Astrocyte of the spinal cord (primary cell): ENCODE measurements at places on chromosomes 4 and X.

- no peak for DNase-seq
These were observed 31.0 kb downstream of the FNIP2 start for GRCh38 chr4:158799856-158800255.

- DNase-seq = no peak
These were observed 78.3 kb downstream of the SLC4A4 start for GRCh38 chr4:71417150-71417549.

DNA sequence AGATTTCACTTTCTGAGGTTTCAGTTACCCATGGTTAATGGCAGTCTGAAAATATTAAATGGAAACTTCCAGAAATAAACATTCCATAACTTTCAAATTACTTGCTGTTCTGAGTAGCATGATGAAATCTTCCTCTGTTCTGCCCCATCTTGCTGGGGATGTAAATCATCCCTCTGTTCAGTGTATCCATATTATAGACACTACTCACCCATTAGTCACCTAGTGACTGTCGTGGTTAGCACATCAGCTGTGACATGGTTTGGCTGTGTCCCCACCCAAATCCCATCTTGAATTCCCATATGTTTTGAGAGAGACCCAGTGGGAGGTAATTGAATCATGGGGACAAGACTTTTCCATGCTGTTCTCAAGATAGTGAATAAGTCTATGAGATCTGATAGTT is 125.5 kb upstream of the GIMD1 start:
- peak; percentile 8 for DNase-seq

- DNase-seq = peak; percentile 82
These were observed 15.0 kb downstream of the SHISA3 start for GRCh38 chr4:42412251-42412650.

DNA sequence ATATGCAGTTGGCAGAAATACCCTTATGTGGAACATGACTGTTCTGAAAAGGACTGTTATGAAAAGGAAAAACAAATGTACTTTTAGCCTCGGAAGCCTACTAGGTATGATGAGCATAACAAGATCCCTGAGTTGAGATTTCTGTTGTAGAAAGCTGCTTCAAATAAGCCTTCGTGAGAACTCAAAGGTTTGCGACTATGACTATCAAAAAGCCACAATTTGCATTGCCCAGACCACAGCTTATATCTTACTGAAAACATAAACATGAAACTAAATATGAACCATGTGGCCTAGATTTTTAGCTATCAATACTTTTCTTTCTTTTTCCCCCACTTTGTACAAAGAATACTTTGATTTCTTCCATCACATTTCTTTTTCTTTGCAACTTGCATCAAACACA is 398.2 kb upstream of the LCORL start:
- DNase-seq = no peak

DNA sequence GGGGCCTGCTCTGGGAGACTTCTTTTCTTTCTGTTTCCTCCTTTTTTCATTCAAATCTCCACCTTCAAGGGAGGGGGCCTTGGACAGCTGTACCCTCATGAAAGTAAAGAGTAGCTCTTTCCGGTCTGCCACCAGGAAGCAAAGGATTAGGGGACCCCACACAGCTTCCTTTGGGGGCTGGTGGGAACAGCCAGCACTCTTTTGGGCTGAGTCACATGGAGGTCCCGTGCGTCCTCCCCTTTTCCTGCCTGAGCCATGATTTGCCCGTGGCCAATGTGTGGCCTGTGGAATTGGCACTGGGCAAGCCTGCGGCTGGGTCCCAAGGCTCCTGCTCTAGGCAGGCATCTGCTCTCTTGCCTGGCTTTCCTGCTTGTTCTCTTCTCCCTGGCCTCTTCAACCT is 65.5 kb downstream of the FHDC1 start:
- DNase-seq = no peak

DNA sequence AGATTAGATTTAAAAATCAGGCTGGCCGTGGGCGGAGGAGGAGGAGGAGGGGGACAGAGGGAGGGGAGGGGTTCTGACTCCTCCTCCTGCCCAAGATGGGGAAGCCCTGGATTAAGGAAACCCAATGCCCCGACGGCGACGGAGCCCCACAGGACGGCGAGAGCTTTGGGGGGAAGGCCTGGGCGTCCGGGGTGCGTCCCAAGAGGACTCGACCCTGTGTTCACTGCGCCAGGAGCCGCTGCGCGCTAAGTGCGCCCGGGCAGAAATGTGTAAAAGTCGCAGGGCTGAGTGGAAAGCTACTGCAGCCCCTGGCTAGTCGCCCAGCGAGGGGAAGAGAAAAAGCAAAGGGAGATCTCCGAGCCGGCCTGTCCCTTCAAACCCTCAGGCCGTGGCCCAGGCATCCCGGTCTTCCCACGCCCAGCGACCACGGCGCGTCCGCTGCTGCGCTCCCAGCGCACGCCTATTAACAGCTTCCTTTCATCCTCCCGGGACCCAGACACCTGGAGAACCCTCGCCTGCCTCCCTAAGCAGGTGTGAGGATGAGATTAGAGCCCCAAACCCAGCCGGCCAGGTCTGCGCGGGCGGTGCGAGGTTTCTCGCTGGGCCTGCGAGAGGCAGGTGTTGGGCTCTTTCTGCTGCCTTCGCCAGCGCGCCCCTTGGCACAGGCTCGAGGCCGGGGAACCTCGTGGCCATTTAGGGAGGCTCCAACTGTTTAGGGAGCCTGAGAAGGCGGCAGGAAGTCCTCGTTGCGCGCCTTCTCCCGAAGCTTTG is 1.4 kb upstream of the RPS6KA3 start:
- peak; percentile 25 for DNase-seq

- peak; percentile 4 for DNase-seq
These were observed 213.6 kb upstream of the NRK start for GRCh38 chrX:105608745-105609144.

DNA sequence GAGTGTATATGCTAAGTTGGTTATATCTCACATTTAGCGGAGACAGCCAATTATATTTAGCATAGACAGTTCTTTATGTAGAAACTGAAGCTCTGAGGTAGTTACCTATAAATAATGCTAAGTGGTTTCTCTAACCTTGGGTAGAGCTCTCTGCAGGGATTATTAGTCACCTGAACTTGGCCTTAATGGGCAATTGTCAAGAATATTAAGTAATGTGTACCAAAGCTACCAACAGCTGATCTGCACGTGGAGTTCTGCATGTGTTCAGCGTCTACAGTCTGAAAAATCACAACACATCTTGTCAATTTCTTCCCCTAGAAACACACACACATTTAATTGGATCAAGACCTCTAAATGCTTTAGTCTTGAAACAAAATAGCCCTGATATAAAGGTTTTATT is 740.6 kb upstream of the FAM241A start:
- DNase-seq = no peak

- no peak for DNase-seq
These were observed 8.4 kb downstream of the DCUN1D4 start for GRCh38 chr4:51851090-51851936.

DNA sequence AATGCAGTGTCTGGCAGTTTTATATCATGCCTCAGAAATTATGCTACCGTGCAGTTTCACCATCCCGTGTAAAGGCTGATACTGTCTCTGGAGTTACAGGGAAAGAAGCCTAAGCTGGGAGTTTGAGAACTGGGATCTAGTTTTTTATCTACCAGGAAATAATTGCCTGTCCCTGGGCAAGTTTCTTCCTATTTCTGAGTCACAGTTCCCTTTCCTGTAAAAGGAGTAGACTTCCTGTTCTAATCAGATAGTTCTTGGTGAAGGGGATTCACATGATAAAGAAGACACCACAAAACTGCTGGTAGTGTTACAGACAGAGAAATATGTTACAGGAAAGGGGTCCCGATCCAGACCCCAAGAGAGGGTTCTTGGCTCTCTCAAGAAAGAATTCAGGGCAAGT is 17.1 kb downstream of the HERC3 start:
- no peak for DNase-seq

DNA sequence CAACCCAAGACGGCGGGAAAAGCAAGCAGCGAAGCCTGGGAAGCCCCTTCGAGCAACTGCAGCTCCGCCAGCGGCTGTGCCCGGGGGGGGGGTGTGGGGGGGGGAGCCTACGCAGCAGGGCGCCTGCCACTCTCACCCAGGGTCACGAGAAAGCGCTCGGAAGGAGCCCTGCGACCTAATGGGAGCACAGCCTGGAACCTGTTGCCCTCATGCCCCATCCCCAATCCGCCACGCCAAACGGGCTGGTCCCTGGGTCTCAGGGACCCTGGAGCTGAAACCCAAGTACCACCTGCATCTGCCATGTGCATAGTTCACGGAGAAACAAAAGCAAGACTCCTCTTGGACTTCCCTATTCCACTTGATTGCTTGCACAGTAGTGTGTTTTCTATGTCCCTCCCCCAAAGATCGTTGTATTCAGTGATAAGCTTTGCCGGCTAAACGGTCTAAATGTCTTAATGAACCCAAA is 359 bp upstream of the GAB3 start:
- DNase-seq = no peak

DNA sequence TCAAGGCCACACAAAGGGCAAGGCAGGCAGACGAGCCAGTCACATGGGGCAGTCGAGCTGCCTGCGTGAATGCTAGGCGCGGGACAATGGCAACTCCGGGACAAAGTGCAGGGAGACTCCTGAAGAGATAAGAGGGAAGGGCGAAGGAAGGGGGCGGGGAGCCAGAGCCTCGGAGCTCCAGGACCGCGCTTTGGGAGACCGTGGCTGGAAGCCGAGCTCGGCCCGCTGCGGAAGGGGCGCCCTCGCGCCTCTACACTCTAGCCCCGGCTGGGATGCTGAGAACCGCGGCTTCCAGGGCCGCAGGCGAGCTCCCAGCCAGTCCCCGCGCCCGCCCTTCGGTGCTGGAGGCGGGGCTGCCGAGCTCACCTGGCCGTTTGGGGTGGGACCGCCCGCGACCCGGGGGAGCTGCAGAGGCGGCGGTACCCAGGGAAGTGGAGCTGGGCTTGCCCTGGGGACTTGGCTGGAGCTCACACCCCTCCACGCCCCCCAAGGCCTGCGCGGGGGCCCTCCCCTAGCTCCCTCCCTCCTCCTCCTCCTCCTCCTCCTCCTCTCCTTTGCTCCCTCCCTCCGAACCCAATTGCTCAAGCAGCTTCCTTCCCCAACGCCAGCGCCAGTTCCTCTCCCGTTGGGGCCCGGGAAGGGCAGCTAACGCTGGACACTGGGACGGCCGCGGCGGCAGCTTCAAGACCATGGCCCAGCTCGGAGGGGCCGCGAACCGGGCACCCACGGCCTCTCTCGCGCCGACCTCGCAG is at the start of gene SOWAHD:
TSS of gene SOWAHD (plus strand) at position 610 of the 752 bp plus-strand sequence. CDS start at position 690, 80 bp downstream.
- no peak for DNase-seq

GRCh38 chrX:46588263-46588662 is 14.7 kb downstream of the CHST7 start:
- peak; percentile 82 for DNase-seq

DNA sequence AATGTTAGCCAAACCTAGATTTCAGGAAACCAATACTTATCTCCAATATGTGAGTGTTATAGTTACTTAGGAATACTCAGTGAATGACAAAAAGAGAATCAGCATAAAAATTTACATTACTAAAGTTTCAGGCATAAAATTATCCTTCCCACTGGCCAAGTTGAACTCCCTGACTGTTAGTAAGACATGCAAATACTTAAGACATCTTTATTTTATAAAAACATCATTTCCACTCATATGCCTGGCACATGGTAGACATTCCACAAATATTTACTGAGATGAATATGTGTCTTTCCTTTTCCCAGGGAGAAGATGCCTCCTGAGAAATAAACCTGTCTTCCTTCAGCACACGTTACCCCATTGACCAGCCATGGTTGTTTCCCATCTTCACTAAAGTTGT is 7.3 kb downstream of the VEGFD start:
- no peak for DNase-seq

GRCh38 chrX:68059469-68059868 is 373.8 kb downstream of the OPHN1 start:
- no peak for DNase-seq

- peak; percentile 90 for DNase-seq
These were observed 41.2 kb downstream of the RELL1 start for GRCh38 chr4:37644962-37645361.

- no peak for DNase-seq
These were observed 717.5 kb upstream of the SLIT2 start for GRCh38 chr4:19534159-19534558.

GRCh38 chr4:55358668-55359067 is 12.6 kb downstream of the SRD5A3 start:
- DNase-seq = peak; percentile 67

- no peak for DNase-seq
These were observed 50.6 kb upstream of the RAPGEF2 start for GRCh38 chr4:159052315-159052714.
